T-helper 22 cell (primary cell): ENCODE measurements at places on chromosomes 1 and 21.

GRCh38 chr21:36806103-36806502, 107.2 kb downstream of the SIM2 start:
- no peak for DNase-seq

DNA sequence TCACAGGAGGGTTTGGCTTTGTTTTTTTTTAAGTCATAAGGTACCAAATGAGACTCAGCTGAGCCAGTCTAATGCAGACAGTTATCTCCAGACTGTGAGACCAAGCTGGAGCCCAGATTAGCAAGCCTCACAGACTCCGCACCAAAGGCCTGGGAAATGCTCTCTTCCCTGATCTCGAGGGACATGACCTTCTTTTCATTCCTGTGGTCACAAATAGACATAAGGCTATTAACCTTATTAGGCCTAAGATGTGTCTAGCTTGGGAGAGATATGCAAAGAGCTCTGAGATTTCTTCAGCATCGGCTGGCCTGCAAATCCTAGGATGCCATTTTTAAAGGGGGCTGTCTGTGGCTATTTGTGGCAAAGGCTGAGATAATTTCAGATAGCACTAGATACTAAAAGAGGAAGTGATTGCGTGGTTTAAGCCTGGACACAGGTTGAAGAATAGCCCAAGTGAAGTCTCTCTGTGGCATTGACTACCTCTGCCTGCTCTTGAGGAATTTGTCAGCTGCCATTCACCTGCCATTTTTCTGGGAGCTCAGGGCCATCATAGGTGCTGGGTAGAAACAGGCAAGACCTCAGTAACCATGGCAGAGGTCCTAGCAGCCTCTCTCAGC, 301.3 kb downstream of the SIPA1L2 start:
- DNase-seq, result no peak

DNA sequence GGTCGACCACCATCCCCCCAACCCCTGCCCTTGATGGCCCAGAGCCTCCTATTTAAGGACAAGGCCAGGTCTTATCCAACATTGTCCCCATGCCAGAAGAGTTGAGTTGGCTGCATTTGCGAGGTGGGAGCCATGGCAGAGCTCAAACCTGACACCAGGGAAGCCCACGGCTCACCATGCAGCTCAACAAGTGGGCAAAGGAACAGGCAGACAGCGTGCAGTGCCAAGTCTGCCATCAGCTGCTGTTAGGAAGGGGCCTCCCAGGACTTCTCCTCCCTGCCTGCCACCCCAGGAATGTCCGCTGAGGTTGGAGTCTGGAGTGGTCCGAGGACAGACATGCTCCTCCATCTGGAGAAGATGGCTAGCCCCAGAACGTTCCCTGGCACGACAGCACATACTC, 19.9 kb downstream of the SLC45A3 start:
- no peak for DNase-seq

DNA sequence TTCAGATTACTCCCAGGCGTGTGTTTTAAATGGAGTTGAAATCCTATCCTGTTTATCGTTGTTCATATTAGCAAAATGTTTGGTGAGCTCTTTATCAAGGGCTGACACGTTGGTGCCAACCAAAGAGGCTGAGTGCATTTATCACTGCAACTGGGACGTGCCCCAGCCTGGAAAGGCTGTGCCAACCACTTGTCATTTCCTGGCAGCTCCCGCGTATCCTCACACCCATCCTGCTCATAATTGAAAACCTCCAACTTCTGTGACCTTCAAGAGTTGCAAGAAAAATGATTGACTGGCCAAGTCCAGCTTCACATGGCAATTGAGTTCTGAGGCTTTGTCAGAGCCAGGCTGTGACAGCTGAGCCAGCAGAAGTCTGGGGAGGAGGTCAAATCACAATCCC, 43.7 kb upstream of the KCNA3 start:
- DNase-seq, result no peak

DNA sequence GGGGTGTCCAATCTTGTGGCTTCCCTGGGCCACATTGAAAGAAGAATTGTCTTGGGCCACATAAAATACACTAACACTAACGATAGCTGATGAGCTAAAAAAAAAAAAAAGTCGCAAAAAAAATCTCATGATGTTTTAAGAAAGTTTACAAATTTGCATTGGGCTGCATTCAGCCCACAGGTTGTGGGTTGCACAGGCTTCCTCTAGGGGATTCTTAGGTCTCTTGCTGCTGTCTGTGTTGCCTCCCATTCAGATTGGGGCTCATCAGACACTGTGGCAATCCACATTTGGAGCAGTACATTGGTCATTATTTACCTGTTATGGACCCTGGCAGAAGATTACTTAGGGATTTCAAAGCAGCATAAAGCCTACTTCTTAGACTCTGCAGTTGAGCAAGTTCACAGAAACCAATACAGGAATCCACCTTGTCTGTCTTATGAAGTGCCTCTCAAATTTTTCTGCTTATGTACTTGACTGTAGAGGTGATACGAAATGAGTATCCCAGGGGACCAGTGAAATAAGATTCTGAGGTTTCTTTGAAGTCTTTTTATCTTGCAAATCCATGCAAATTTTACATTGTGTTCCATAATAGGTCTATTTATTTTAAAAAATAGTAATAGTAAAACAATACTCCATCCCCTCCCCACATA, 205.5 kb downstream of the RPS6KC1 start:
- no peak for DNase-seq

DNA sequence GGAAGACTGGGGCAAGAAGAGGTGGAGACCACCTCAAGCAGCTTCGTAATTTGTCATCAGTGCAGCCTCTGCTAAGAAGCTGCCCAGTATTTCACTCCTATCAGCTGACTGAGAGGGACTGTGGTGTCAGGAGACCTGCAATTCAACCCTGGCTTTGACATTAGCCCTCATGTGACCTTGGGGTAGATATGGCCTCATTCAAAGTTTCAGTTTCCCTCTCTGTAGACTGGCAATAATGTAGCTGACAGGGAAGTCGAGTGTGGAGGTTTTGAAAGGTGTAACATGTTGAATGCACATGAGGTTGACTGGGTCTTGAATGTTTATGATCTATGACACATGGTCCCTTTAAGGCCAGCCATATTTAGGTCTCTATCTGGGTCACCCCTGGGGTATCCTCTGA, 2.2 kb upstream of the SPRR4 start:
- no peak for DNase-seq

DNA sequence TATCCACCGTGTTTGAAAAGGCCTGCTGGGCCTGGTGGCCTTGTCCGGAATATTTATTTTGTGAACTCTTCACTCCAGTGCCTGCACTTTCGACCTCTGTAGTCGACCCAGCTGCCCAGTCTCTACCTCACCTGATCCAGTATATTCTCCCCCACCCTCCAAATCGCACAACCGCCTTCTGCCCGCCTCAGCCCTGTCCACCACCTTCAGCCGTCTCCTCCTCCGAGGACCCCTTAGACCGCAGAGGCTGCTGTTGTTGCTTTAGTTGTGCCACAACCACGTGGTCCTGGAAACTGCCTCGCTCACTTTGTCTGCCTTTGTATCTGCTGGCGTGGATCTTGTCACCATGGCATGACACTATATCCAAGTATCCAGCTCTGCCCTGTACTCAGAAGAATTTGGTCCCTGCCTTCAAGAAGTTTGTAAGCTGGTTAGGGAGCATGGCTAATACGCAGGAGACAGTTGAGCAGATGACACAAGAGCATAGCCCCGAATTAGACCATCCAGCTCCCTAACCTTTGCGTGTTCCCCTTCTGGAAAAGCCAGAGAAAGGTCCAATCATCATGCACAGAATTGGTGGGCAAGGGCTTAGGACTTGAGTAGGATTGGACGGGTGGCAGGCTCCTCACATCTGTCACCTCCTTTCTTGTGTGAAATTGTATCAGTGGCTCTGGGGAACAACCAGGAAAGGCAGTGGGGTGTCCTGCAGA, 1.5 kb downstream of the PHGDH start:
- no peak for DNase-seq

- DNase-seq, result no peak
Observed at GRCh38 chr1:20102875-20103274, 16.5 kb downstream of the PLA2G2D start.

- DNase-seq, result no peak
Observed at GRCh38 chr1:27322569-27323240, 742 bp downstream of the TMEM222 start.

DNA sequence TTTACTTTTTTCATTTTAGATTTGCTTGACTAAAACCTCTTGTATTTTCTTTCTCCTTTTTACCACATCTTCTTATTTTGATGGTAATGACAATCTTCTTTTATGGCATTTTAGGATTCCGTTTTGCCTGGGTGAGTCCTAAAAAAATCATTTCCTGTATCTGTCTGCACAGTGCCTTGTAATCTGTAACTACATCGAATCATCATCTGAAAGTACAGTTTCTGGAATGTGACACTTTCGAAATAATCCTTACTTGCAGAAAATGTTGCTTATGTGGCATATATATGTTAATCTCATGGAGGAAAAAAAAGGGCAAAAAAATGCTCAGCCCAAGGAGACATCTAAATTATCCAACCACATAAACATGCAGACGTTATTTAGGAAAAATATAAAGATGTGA, 29.0 kb downstream of the GREM2 start:
- no peak for DNase-seq

GRCh38 chr21:35203093-35203977, 154.2 kb upstream of the RUNX1 start:
- no peak for DNase-seq
